ENCODE measurements at places on chromosomes 12 and 14. TPM values are rescaled to one million over a fixed set of nuclear protein-coding genes. Genes with fewer than 3 reads are reported as not detected.

GRCh38 chr12:34335819-34336262 is 313.5 kb downstream of the ALG10 start:
- DNase-seq, result no peak

DNA sequence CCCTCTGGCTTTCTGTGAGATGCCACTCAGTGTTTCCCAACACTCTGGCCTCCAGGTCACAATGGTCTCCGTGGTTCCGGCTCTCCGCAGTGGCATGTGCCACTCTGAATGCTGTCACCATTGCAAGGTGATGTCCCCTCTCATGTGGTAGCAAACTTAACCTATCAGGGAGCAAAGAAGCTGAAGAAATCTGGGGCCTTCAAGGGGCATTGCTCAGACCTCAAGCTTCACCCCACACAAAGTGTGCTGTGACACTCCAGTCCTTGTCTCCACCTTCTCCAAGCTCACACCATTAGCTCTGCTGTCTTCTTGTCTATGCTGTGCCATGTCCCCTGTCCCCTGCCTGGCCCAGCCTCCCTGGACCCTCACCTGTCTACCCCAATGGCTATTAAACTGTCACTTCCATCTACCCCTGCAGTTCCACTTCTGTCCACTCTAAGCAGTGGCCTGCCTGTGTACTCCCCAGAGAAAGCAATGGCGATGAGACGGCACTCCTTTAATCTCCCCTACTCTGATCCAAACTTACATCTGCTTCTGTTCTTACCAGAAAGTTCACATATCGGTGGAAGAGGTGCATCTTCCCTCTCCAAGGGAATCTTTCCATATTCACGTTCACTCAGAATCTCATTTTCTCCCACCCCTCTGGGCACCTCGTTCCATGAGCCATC is 93.7 kb downstream of the DHRS2 start:
- DNase-seq, result no peak

- no peak for DNase-seq
Measured at GRCh38 chr12:109377139-109377685, 29.5 kb downstream of the MYO1H start.

- no peak for DNase-seq
Measured at GRCh38 chr14:102213984-102214658, 74.4 kb downstream of the WDR20 start.

DNA sequence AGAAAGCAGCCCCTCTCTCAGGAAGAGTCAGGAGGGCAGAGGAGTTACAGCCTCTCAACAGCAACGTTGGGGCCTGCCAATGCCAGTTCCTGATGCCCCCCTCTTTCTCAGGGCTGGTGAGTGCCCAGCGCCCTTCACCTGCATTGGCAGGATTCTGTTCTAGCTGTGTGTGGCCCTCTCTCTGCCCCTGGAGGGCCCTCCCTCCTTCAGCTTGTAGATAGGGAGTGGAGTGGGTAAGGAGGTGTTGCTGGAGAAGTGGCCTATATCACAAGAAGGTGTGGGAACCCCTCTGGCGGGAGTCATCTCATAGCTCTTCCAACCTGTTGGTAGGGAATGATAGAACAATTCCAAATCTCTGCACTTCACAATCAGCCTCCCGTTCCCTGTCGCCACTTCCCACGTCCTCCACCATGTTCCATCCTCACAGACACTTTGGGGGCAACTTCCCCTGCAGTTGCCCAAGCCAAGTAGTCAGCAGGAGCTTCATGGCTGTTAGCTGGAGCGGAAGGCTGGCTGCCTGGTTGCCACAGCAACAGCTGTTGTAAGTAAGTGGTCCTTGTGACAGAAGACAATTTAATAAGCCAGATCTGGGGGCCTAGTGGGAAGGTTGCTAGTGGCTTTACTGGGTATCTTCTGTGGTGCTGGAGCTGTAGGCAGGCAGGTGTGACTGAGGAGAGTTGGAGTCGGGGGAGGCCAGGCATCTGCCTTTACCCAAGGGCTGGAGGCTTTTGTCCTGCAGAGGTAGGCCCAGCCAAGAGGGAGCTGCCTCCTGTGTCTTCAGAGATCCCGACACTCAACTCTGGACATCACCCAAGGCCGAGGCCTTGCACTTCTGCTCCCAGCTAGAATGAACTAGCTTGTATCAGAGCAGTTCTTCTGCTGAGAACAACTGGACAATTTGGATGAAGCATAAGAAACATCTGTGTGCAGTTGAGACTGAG is 38.4 kb downstream of the GALNT16 start:
- DNase-seq, result no peak

DNA sequence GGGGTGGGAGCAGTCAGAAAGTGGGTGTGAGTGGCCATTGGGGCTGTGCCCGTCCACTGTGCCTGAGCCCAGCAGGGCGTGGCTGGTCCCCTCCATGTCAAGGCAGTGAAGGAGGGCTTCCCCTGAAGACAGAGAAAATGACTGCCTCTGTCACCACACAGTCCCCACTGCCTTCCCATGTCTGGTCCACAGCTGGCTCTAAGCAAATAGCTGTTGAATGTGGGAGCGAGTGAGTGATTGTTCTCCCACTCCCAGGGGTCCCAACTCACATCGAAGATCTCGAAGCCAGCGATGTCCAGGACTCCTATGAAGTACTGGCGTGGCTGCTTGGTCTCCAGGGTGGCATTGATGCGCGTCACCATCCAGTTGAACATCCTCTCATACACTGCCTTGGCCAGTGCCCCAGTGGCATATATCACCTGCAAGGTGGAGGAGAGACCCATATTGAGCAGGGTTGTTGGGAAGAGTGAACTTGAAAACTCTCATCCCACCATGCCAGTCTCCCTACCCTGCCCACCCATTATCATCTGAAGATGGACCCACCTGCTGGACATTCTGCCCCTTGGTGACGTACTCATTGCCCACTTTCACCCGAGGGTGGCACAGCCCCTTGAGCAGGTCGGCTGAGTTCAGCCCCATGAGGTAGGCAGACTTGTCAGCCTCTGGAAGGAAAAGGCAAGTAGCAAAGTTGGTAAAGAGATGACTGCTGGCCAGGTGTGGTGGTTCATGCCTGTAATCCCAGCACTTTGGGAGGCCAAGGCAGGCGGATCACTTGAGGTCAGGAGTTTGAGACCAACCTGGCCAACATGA is 6.6 kb downstream of the MYH7 start:
- DNase-seq, result no peak

GRCh38 chr14:81400202-81400678 is at the start of gene STON2:
STON2 (minus strand) TSS chr14:81400324; CDS start chr14:81398382, 1,942 bp downstream.
- DNase-seq, result no peak

GRCh38 chr12:57724003-57724935 is 14.3 kb downstream of the AGAP2 start:
- no peak for DNase-seq

- DNase-seq, result no peak
Measured at GRCh38 chr14:99621948-99622347, 17.9 kb upstream of the CCDC85C start.

- DNase-seq, result no peak
Measured at GRCh38 chr14:57355081-57355800, 35.1 kb upstream of the NAA30 start.

- DNase-seq, result peak; percentile 53
Measured at GRCh38 chr14:77761205-77761931, 412 bp upstream of the SNW1 start.

The GLT1D1 gene
- polyA plus RNA-seq, result 0.45 TPM

The PUS7L gene
- 1.8 TPM for polyA plus RNA-seq

The OASL gene
- 1.0 TPM for polyA plus RNA-seq

The SLCO1A2 gene
- 0.15 TPM for polyA plus RNA-seq

The CCDC38 gene
- polyA plus RNA-seq, result not detected

The METTL17 gene
- 68.6 TPM for polyA plus RNA-seq
